ENCODE measurements at places on chromosomes 1 and 21.

DNA sequence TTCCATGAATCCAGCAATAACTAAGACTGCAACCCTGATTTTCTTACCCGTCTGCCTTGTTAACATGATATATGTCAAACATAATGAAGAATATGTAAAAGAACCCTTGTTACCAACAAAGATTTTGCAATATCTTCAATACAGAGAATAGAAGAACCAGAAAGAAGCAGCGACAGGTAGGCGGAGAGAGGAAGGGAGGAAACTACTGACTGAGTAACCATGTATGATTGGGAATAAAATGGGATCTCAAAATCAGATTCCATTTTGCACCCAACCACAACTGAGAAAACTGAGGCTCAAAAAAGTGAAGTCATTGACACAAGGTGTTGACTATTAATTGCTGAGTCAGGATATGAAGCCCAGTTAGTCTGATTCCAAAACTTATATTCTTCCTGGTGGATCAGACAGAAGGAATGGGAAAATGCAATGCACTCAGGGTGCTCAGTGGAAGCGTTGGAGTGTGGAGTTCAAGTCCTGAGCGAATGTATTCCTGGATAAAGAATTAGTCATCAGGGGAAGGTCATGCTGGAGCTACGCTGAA, 293.3 kb upstream of the GREM2 start:
- DNase-seq = no peak

DNA sequence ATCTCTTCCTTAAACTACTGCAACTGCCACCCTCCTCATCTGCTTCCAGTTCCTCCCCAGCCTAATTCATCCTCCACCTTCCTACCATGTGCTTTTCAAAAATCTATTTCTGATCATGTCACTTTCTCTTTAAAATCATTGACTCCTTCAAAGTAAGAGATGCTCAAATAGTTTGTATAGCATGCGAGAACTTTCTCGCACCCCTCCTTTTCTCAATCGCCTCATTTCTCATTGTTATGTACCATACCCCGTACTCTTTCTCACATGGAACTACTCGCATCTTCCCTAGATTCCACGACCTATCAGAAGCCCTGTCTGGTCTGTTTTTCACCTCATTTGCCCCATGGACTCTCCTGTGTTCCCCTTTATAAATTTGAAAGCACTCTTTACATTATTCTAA, 238.2 kb downstream of the NRIP1 start:
- DNase-seq = no peak

DNA sequence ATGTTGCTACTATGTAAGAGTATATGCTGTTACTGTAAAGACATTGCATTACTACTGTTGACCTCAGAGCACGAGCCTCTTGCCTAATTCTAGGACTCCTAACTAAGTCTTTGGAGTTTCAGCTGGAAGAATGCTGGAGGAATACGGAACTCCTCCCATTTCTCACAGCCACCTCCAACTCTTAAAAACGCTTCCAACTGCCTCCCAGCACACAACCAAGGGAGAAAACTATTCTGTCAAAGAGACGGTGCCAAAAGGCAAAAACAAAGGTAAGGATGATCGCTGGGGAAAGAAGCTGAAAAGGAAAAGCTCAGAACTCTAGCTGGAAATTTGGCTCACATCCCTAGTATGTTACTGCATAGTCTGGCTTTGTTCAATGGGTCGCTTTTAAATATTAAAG, at the start of gene FMO2:
Gene FMO2 (plus strand): TSS at position 210 of the 400 bp plus-strand sequence. CDS start 414 bp downstream, outside the sequence.
- DNase-seq = no peak

- DNase-seq = no peak
Measured at GRCh38 chr1:228087771-228088251, 5.3 kb downstream of the ARF1 start.

GRCh38 chr1:173663159-173663558, 6.5 kb downstream of the ANKRD45 start:
- DNase-seq = no peak

All from stimulated activated CD4-positive, alpha-beta T cell treated with anti-CD3 and anti-CD28 coated beads, TNF-alpha, amount 100 ng/mL, for 1 hour (primary cell).